Stimulated activated memory B cell treated with anti-CD40 and anti-IgM and Interleukin-4, amounts not matched to agents 10 μg/mL and 1 μg/mL and 100 μg/mL, for 72 hours (primary cell): ENCODE measurements at places on chromosomes 6 and 20.

- ATAC-seq, result no peak
Measured at GRCh38 chr6:168201799-168202198, 117.8 kb downstream of the DACT2 start.

GRCh38 chr6:122452509-122452908, 19.1 kb downstream of the SERINC1 start:
- ATAC-seq, result no peak

GRCh38 chr6:25835442-25836283, 3.8 kb upstream of the SLC17A1 start:
- no peak for ATAC-seq

DNA sequence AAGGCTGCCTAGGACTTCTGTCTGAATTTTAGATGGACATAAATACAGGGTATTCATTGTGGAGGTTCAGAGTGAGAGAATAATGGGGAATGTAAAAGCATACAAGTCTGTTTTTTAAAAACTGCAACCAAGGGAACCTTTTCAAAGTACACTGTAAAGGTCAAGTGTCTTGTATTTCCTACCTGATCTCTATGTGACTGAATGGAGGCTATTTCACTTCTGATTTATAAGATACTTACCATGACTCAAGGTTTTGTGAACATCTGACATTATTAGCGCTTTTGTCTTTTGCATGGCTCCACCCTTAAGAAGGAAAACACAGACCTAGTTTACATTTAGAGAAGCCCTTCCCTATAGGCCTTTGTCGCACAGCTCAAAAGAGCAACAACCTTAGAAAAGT, 126.5 kb downstream of the ZFAND3 start:
- no peak for ATAC-seq

- ATAC-seq, result peak; percentile 0
Measured at GRCh38 chr6:297571-298232, 5.4 kb downstream of the DUSP22 start.

- ATAC-seq, result no peak
Measured at GRCh38 chr6:143708889-143709288, 31.1 kb downstream of the PHACTR2 start.

GRCh38 chr20:53149148-53149889, 177.2 kb downstream of the TSHZ2 start:
- no peak for ATAC-seq

GRCh38 chr6:129141499-129141898, 258.6 kb downstream of the LAMA2 start:
- ATAC-seq, result no peak

DNA sequence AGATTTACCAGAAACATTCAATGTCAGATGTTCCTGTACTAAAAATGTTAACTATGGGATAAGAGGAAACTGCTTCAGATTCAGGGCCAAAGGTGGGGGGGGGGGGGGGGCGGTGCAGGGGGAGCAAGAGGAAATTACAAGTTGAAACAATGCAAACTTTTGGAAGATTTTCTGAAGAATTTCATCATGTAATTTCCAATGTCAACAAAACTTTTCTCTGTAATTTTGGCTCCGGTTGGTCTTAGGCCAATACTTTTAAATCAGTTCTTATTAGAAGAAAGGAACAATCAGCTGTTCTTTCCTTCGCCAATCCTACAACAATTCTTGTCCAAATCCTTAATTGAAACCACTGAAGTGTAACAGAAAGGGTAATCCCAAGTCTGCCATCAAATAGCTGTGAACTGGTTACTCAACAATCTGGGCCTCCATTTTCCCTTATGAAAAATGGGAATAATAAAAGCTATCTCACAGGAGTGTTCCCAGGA, 13.1 kb downstream of the UQCC1 start:
- no peak for ATAC-seq

GRCh38 chr6:136235233-136235564, 14.9 kb downstream of the MTFR2 start:
- ATAC-seq, result no peak

GRCh38 chr20:1918491-1919165, 23.4 kb downstream of the SIRPA start:
- no peak for ATAC-seq

- ATAC-seq, result no peak
Measured at GRCh38 chr6:124330197-124330596, 526.5 kb downstream of the NKAIN2 start.

DNA sequence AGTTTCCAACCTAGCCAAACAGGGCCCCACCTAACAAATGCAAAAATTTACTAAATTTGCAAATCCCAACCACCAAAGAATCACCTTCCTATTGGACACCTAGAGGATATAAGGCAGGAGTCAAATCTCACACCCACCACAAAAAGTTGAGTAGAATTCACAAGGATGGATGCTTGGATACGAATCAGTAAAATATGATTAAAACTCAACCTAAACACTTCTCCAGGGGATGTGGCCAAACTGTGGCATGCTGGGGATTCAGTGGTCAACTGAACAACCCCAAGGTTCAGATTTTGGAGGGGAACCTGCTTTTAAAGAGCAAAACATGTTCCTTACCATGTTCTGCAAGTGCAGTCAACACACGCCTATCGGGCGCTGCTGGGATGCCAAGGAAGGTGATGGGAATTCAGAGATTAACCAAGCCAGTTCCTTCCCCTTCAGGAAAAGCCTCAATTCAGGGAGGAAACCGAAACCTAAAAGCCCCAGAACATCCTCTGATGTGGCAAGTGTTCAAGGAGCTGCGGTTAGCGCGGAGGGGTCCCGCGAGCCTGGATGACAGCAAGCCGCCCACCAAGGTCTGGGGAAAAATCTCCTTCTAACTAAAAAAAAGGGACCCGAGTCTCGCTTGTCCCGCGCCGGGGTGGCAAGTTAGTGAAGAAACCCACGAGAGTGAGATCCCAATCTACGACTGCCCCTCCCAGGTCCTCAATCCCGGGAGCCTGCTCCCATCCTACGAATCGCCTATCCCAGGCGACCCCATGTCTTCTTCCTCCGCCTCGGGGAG, 902 bp downstream of the SAMHD1 start:
- ATAC-seq, result no peak

- ATAC-seq, result no peak
Measured at GRCh38 chr6:137661601-137662000, 167.4 kb upstream of the OLIG3 start.

- ATAC-seq, result no peak
Measured at GRCh38 chr6:453152-453551, 61.6 kb downstream of the IRF4 start.
